Activated CD4-positive, alpha-beta T cell treated with anti-CD3 and anti-CD28 coated beads, Interleukin-2, amount 10 ng/mL, durations not matched to agents 7 days and 5 days (primary cell): ENCODE measurements at places on chromosomes 12 and 14.

- no peak overlapping the region for H3K27ac ChIP-seq
- DNase-seq = no peak
- no peak overlapping the region for H3K4me3 ChIP-seq
- H3K27me3 ChIP-seq = no peaks in the 10 kb centered on the region
- peaks cover 63% of the 10 kb centered on the region for H3K36me3 ChIP-seq
These were observed 100.3 kb downstream of the ESR2 start for GRCh38 chr14:64193821-64194220.

DNA sequence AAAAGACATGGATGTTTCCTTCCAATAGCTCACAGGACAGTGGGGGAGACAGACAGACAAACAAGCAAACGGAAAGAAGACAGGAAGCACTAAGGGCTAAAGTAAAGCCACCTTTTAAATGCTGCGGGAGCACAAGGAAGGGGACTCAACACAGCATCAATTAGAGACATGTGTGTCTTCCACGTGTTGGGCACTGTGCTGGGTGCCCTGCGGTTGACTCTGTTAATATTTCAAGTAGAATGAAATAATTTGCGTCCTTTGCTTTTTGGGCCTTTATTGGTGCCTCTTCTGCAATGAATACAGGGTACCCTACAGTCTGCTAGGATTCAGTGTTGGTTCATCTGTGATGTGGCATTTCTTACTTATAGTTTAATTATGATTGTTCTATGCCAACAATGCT lies 90.9 kb upstream of the CPM start:
- no peak for DNase-seq
- peaks cover 11% of the 10 kb centered on the region for H3K27me3 ChIP-seq
- no peaks in the 10 kb centered on the region for H3K36me3 ChIP-seq
- H3K4me3 ChIP-seq = no peak overlapping the region
- no peaks in the 10 kb centered on the region for H3K4me1 ChIP-seq

- H3K36me3 ChIP-seq = peaks cover 36% of the 10 kb centered on the region
- peaks cover 4% of the 10 kb centered on the region for H3K4me1 ChIP-seq
- H3K27me3 ChIP-seq = no peaks in the 10 kb centered on the region
These were observed 28.3 kb downstream of the P2RX2 start for GRCh38 chr12:132646850-132647249.

GRCh38 chr12:122104844-122105243 lies 26.3 kb downstream of the MLXIP start:
- no peak for DNase-seq
- peaks cover 20% of the 10 kb centered on the region for H3K36me3 ChIP-seq
- peaks cover 72% of the 10 kb centered on the region for H3K4me1 ChIP-seq
- H3K27me3 ChIP-seq = no peaks in the 10 kb centered on the region

DNA sequence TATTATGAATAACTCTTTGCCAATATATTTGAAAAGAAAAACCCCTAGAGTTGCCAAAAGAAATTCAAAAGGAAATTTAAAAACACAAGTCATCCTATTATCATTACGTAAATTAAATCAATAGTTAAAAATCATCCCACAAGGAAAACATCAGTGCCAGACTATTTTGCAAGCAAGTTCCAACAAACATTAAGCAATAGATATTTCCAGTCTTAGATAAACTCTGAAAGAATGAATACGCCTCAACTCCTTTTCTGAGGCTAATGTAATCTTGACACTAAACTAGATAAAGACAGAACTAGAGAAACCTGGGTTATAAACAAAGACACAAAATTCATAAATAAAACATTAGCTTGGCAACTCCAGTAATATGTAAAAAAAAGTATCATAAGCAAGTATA lies 245.9 kb downstream of the FOXN3 start:
- no peak for DNase-seq
- H3K4me3 ChIP-seq = no peak overlapping the region
- no peaks in the 10 kb centered on the region for H3K27me3 ChIP-seq
- H3K4me1 ChIP-seq = no peaks in the 10 kb centered on the region
- H3K27ac ChIP-seq = no peak overlapping the region

- no peak overlapping the region for H3K27ac ChIP-seq
- no peaks in the 10 kb centered on the region for H3K36me3 ChIP-seq
- H3K4me1 ChIP-seq = peaks cover 1% of the 10 kb centered on the region
- H3K27me3 ChIP-seq = no peaks in the 10 kb centered on the region
- no peak for DNase-seq
These were observed 401.5 kb downstream of the MDGA2 start for GRCh38 chr14:47273939-47274338.

DNA sequence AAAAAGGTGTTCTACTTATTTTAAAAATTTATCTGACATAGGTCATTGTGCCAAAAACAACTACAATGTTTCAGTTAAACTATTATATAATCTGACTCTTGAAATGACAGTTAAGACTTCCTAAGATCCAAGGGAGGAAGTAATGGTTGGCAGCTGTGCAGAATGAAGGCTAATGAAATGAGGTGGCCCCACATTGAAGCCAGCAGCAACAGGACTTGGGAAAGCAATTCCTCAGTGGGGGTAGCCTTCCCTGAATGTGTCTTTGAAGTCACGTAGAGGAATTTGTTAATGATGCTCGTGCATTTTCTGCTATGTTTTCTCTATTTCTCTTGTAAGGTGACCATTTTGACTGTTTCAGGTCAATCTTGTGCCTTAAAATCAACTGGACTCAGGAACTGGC lies 162.4 kb upstream of the DAAM1 start:
- peaks cover 14% of the 10 kb centered on the region for H3K27me3 ChIP-seq
- no peak for DNase-seq
- H3K27ac ChIP-seq = no peak overlapping the region
- peaks cover 3% of the 10 kb centered on the region for H3K4me1 ChIP-seq
- no peak overlapping the region for H3K4me3 ChIP-seq

GRCh38 chr14:100155049-100155621 lies 4.3 kb downstream of the DEGS2 start:
- H3K36me3 ChIP-seq = peaks cover 6% of the 10 kb centered on the region
- peaks cover 30% of the 10 kb centered on the region for H3K27me3 ChIP-seq
- peaks cover 3% of the 10 kb centered on the region for H3K4me1 ChIP-seq
- H3K27ac ChIP-seq = peak overlapping the region; percentile 46

DNA sequence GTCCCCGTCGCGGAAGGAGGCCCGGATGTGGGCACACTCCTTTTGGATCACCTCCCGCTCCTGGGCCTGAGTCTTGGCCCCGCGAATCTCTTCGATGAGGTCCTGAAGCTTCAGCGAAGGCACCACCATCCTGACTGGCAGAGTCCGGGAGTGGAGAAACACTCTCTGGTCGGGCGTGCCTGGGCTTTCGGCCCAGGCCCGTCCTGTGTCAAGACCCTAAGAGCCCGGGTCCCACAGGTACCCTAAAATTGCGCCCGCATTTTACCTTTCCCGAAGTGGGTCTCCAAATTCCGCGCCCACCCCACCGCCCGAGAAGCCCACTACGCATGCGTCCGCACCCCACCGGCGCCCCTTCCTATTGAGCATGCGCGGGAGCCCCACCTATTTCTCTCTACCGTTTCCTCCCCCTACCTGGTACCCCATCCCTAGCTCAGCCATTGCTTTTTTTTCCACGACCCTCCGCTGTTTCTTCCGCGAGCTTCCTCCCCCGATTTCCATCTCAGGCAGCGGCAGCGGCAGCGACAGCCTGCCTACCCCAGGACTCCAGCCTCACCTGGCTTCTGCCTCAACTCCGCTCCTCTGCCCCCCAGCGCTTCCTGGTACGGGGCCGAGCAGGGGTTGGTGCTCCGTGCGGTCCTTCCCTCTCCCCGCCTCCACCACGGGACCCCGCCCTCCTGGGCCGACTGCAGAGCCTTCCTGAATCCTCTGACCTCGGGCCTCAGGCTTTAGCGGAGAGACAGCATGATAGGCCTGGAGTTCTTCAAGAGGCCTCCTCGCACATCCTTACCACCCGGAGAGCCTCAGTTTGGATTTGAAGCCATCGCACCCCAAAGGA lies at the start of gene AP1G2:
Gene AP1G2 (minus strand): TSS at position 606 of the 835 bp plus-strand sequence. CDS start 477 bp downstream, at position 129.
- peaks cover 37% of the 10 kb centered on the region for H3K36me3 ChIP-seq
- peak within 1 kb of the TSS; percentile 97 for H3K27ac ChIP-seq
- H3K4me1 ChIP-seq = peaks cover 51% of the 10 kb centered on the region

DNA sequence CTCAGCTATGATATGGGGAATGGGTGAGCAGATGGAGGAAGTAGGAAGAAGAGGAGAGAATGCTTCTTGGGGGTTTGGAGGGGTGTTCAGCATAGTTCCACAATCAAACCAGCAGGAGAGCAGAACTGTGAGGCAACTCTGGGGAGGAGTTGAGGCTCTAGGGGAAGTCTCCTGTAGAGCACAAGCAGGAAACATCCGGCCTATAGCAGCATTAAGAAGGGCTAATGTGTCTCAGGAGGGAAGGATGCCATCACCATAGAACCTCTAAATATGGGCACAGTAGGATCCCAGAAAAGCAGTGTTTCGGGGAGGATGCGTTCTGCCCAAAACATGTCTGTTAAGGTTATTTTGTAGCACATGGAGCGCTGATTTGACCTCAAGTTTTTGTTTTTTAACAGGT lies 8.4 kb upstream of the SALL2 start:
- DNase-seq = no peak
- H3K4me3 ChIP-seq = no peak overlapping the region
- peaks cover 5% of the 10 kb centered on the region for H3K4me1 ChIP-seq
- no peak overlapping the region for H3K27ac ChIP-seq
- no peaks in the 10 kb centered on the region for H3K36me3 ChIP-seq
- H3K27me3 ChIP-seq = peaks cover 54% of the 10 kb centered on the region

DNA sequence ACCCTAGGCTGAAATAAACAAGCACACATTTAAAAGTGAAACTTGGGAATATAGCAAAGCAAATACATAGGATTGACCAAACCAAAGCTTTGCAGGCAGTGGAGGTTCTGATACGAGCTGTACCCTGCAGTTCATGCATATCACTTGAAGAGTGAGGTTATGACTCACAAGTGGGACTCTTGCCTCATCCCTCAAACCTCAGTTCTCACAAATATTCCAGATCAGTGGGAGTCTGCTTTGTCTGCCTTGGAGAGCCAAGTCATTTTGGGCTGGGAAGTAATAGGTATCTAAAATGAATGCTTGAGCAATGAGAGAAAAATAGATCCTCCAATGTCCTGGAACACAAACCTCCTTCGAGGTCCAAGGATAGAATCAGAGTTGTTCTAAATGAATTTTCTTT lies 116.4 kb downstream of the LRIG3 start:
- no peaks in the 10 kb centered on the region for H3K27me3 ChIP-seq
- no peak overlapping the region for H3K27ac ChIP-seq
- no peak for DNase-seq
- no peaks in the 10 kb centered on the region for H3K36me3 ChIP-seq

- H3K36me3 ChIP-seq = no peaks in the 10 kb centered on the region
- H3K27me3 ChIP-seq = no peaks in the 10 kb centered on the region
- no peak overlapping the region for H3K4me3 ChIP-seq
- no peak overlapping the region for H3K27ac ChIP-seq
- DNase-seq = no peak
These were observed 370.6 kb upstream of the PRICKLE1 start for GRCh38 chr12:42960087-42960527.

GRCh38 chr12:19778797-19779196 lies 339.5 kb downstream of the AEBP2 start:
- H3K4me1 ChIP-seq = no peaks in the 10 kb centered on the region
- H3K27me3 ChIP-seq = peaks cover 4% of the 10 kb centered on the region
- H3K27ac ChIP-seq = no peak overlapping the region

- no peaks in the 10 kb centered on the region for H3K4me1 ChIP-seq
- no peak overlapping the region for H3K4me3 ChIP-seq
- no peaks in the 10 kb centered on the region for H3K36me3 ChIP-seq
- DNase-seq = no peak
- H3K27me3 ChIP-seq = peaks cover 18% of the 10 kb centered on the region
- H3K27ac ChIP-seq = no peak overlapping the region
These were observed 18.6 kb upstream of the OR10AD1 start for GRCh38 chr12:48221645-48222044.

DNA sequence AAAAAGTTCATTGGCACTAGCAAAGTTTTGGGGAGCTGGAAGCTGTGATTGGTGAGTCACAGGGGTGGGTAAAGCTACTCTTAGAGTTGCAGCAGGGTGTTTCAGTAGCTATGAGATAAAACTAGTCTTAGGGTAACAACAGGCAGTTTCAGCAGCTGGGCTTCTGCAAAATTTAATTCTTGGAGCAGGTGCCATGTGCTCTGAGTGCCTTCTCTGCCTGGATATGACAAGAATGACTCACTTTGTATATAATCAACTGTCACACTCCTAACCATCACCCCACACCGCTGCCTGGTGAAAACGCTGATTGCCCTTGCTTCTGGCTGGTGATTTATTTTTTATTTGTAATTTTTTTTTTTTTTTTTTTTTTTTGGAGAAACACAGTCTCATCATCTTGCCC lies 10.5 kb upstream of the PLBD2 start:
- no peak overlapping the region for H3K4me3 ChIP-seq
- no peak for DNase-seq
- H3K27ac ChIP-seq = no peak overlapping the region
- H3K36me3 ChIP-seq = no peaks in the 10 kb centered on the region
- H3K27me3 ChIP-seq = peaks cover 5% of the 10 kb centered on the region

- no peak overlapping the region for H3K4me3 ChIP-seq
- H3K36me3 ChIP-seq = no peaks in the 10 kb centered on the region
- no peaks in the 10 kb centered on the region for H3K4me1 ChIP-seq
- no peak for DNase-seq
- no peak overlapping the region for H3K27ac ChIP-seq
These were observed 24.5 kb upstream of the FBXO21 start for GRCh38 chr12:117214797-117215196.

GRCh38 chr12:76368230-76368629 lies 20.0 kb upstream of the BBS10 start:
- H3K27ac ChIP-seq = peak overlapping the region; percentile 38
- peaks cover 75% of the 10 kb centered on the region for H3K36me3 ChIP-seq
- no peaks in the 10 kb centered on the region for H3K4me1 ChIP-seq
- H3K27me3 ChIP-seq = no peaks in the 10 kb centered on the region
- no peak overlapping the region for H3K4me3 ChIP-seq
